Anterior cingulate cortex (tissue), 58 donors: ENCODE measurements at places on chromosomes 2 and 18.

DNA sequence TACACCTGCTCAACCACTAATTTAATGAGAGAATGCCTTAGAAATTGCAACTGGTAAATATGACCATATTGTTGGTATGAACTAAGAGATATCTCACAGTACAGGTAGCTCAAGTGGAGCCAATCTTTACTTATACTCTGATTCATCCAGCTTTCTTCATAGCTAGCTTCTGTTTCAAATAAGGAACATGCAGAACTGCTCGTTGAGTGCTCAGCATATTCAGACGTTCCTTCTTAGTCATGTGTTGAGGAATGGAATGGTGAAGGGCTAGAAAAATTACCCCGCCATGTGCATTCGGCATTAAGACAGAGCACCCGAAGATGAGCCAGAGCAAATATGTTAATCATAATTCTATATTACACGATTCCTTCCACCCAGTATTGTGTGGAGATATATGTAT, 144.0 kb upstream of the VRK2 start:
- no peak for DNase-seq

GRCh38 chr2:495745-496275, 181.4 kb downstream of the TMEM18 start:
- DNase-seq, result no peak

DNA sequence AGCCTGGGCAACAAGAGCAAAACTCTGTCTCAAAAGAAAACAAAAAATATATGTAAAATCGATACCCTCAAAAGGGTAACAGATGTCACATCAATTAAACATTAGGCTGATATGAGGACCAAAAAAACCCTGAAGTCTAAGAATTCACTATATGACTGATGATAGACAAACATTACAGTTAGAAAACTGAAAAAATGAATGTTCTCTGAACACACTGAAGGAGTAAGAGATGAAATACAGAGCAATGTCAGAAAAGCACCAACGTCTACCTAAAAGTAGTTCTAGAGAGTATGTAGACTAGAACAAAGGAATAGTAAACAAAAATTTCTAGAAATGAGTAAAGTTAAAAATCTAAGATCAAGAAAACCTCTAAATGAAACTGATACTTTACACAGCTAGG, 81.9 kb downstream of the SLC66A3 start:
- no peak for DNase-seq

- no peak for DNase-seq
These were observed 199.2 kb downstream of the PTPRM start for GRCh38 chr18:7766346-7766745.

DNA sequence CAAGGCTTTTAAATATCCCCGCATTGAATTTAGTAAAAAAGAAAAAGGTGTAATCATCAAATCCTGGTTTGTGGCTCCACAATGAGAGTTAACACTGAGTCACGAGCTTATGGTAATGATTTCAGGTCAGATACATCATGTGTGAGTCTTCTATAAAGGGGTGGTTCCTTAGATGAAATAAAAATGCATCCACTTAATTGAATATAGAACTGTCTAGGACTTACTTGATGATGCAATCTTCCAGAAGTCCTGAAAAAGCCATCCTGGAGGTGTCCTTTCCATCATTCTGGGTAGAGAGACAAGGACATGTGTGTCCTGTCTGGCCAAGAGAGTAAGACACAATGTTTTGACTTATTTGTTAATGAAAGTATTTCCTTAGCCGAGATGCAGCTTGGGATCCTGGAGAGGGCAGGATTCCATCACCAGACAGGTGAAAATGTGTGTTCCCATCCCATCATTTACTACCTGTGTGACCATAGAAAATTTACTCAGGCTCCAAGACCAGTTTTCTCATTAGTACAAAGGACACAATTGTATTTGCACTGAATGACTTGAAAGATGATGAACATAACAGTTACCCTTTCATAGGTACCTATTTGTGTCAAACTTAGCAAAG, 1539.8 kb upstream of the PIK3C3 start:
- no peak for DNase-seq

DNA sequence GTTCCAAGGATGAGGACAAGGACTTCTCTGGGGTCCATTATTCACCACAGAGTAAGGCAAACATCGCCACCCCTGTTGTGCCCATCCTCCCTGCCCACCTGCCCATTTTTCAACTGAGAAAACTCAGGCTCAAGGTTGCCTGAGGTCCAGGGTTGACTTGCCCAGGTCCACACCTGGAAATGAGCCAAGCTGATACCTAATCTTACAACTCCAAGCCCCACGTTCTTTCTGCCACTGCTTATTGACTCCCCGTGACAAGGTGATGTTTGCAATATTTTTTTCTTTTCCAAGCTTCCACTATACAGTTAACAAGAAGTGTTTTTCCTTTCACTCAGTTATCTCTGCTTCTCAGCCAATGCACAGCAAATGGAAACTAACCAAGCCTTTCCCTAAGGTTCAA, 39.0 kb downstream of the RNF152 start:
- no peak for DNase-seq

DNA sequence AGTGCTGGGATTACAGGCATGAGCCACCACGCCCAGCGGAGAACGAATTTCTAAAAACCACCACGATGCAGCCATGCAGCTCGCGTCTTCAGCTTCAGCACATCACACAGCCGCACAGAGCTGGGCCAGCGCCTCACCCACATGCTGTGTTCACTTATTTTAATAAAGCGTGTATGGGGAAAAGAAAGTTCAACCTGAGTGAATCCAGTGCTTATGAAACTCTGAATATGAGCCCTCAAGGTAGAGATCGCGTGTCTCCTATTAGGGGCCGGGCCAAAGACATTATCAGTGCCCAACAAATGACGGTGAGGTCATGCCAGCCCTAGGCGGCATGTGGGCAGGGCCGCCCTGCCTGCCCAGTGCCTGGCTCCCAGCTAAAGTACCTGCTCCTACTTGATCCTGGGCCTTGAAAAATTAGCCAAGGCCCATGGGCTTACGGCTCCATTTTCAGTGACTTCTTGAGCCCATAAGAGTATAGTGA, 44.3 kb downstream of the SPRED2 start:
- DNase-seq, result no peak

- no peak for DNase-seq
These were observed 2.1 kb upstream of the TRIB2 start for GRCh38 chr2:12714391-12715221.

DNA sequence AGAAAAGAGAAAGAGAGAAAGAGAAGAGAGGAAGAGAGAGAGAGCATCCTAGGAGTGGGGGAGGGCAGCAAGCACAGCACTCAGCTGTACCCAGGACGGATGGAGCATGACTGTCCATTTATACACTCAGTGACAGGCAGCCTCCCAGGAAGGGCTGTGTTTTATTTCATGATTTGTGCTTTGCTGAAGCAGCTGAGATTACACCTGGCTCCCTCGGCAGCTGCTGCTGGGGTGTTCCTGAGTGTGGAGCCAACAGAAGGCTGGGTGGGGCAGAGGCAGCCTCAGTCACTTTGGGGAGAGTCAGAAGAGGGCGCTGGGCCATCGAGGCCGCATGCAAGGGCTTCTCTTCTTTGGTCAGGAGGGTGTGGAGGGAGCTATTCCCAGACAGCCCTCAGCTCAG, 47.8 kb upstream of the TEX51 start:
- DNase-seq, result no peak

DNA sequence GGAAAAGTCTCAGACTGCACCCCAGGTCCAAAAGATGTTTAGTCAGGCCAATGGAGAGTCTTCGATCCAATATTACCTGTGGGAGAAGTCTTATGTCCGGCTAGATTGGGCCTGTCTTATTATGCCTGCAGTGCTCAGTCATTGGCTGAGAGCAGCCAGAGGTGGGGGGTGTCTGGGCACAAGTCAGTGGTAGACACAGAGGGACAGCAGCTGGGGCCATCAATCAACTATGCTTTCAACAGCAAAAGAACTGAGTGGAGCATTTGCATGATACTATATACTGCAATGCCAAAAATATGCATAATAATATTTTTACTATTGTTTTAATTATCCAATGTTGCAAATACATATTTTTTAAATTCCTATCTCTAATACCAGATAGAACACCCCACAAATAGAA, 298.6 kb upstream of the CDH20 start:
- DNase-seq, result no peak

GRCh38 chr2:30862054-30862651, 54.9 kb upstream of the CAPN13 start:
- DNase-seq, result peak; percentile 52

GRCh38 chr2:9474361-9475057, at the start of gene IAH1:
Gene IAH1, plus strand, starts transcription at chr2:9474551. Its CDS starts 16 bp downstream, at chr2:9474567.
- DNase-seq, result peak; percentile 59

- DNase-seq, result no peak
These were observed 191.4 kb upstream of the TMEM200C start for GRCh38 chr18:6086731-6087130.

- DNase-seq, result no peak
These were observed 23.0 kb upstream of the CEP68 start for GRCh38 chr2:65033178-65033577.

- no peak for DNase-seq
These were observed 54.3 kb downstream of the TTC21B start for GRCh38 chr2:165899311-165899710.

DNA sequence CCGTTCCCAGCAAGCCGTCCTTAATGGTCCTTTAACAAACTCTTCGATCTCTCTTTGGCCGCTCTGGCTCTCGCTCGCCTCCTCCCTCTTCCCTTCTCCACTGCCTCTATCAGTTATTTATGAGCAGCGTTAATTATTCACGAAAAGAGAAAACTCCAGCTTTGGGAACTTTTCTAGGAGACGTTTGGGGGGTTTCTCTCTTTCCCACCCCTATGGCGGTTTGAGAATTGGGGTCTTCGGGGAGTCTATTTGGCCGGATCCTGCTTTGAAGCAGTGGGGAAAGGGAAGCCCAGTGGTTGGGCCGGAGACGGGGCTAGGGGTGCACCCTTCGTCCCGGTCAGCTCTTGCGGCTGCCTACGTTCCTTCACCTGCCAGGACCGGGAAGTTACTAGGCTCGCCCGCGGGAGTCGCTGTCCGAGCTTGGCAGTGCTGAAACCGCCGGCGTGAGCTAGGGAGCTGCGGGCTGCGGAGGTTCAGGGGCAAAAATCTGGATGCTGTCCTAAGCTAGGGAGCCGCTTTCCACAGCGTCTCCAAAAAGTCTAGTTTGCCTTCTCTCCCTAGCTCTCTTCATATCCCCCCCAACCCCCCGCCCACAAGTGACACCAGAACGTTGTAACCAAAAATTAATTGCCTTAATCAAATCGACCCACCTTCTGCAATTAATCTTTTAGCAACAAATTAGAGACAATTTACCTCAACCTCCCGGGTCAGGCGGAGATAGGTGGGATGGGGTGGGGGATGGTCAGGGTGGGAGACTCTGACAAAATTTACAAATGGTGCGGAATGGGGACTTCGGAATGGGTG, 8.9 kb upstream of the SKOR2 start:
- no peak for DNase-seq

DNA sequence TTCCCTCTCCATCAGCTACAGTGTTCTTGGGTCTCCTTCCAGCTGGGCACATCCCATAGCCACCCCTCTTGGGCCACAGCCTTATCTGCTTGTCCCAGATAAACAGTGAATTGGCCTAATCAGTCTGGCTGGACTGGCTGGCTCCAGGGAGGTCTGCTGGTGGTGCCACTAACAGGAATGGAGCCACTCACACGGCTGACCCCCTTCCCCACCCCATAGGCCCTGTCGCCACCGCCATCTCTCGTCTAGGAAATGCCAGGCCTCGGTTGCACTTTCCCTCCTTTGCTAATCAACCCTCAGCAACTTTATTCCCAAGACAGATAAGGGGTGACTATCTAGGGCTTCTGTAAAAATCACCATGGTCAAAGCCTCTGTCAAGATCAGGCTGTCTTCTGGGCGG, 23.0 kb upstream of the TNP1 start:
- no peak for DNase-seq

DNA sequence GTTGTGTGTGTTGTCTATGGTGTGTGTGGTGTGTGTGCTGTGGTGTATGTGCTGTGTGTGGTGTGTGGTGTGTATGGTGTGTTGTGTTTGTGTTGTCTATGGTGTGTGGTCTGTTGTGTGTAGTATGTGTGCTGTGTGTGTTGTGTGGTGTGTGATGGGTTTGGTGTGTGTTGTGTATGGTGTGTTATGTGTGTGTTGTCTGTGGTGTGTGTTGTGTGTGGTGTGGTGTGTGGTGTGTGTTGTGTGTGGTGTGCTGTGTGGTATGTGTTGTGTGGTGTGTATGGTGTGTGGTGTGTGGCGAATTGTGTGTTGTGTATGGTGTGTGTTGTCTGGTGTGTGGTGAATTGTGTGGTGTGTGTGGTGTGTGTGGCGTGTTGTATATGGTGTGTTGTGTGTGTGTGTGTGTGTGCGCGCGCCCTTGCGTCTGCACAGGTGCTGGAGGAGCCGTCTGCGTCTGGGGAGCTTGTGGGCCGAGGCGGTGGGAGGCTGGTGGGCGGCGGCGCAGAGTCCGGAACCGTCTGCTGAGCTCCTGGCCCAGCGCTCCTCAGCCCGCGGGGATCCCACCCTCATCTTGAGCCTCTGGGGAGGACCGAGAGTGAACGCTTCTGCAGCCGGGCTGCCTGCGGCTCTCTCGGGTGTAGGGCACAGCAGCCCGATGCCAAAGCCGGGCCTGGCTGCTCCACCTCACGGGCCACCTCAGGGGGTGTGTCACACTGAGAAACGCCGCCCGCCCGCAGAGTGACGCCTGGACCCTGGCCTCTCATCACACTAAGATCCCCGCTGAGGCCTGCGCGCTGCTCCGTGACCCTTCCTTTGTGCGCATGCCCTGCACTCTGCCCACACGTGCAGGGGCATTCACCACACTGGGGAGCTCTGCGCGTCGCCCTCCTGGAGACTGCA, 8.8 kb upstream of the ADI1 start:
- no peak for DNase-seq

DNA sequence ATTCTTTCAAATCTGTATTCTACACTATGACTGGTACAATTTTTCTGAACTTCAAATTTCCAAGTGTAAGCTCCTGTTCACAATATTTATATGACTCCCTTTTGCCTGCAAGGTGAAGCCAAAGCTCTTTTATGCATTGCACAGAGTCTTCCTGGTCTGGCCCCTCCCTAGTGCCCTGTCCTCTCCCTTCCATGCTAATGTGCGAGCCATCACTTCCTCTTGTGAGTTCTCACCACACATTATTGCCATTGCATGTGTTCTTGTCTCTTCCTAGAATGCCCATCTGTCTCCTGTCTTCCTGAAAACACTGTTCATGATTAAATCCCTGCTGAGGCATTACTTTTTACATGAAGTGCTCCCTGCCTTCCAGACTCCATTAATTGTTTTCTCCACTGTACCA, 169.9 kb downstream of the MC4R start:
- no peak for DNase-seq
